ENCODE measurements at places on chromosomes 6 and 20.

GRCh38 chr6:4225161-4225872 lies 89.9 kb upstream of the ECI2 start:
- no peak for DNase-seq

GRCh38 chr6:156870924-156871539 lies 93.9 kb downstream of the ARID1B start:
- no peak for DNase-seq

GRCh38 chr6:24743265-24743943 lies 24.4 kb upstream of the C6orf62 start:
- DNase-seq, result no peak

GRCh38 chr6:106889692-106890091 lies 84.8 kb downstream of the CD24 start:
- no peak for DNase-seq

- no peak for DNase-seq
Observed at GRCh38 chr6:105755885-105756284, 330.3 kb upstream of the PRDM1 start.
